GM12891 (cell line): ENCODE measurements at places on chromosomes 5 and 9.

GRCh38 chr5:123722451-123722850, 210.5 kb downstream of the CSNK1G3 start:
- no peak for DNase-seq

GRCh38 chr9:107190061-107190935, 92.8 kb upstream of the RAD23B start:
- no peak for DNase-seq

DNA sequence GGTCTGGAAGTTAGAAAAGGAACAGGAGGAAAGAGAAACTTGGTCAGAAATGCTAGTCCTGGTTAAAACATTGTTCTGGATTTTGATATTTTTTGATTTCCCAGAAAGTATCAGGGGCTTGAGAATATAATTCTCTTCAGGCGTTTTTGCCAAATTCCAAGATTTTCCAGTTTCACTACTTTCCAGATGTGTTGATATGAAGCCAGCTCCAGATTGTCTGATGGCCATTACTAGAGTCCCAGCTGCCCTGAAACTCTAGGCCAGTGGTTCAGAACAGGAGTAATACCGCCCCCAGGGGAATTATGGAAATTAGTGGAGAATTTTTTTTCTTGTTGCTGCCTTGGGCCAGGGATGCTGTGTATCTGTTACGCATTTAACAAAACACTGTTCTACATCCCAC, 88.6 kb downstream of the KCNN2 start:
- no peak for DNase-seq

DNA sequence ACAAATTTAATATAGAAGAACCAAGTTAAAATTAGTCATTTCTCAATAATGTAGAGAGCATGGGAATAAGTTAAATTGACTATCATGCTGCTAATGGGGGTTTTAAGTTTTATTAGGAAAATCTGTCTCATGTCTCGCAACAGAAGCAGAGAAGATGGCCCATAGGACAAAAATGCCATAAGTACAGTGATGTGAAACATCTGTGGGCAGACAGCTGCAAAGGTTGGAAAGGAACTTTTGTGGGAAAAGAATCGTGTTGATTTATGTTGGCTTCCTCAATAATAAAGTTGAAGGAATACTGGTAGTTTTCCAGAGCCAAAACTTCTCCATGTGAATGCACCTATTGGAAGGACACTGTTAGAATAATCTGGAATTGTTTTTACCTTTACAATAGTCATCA, 44.8 kb downstream of the VCAN start:
- no peak for DNase-seq

DNA sequence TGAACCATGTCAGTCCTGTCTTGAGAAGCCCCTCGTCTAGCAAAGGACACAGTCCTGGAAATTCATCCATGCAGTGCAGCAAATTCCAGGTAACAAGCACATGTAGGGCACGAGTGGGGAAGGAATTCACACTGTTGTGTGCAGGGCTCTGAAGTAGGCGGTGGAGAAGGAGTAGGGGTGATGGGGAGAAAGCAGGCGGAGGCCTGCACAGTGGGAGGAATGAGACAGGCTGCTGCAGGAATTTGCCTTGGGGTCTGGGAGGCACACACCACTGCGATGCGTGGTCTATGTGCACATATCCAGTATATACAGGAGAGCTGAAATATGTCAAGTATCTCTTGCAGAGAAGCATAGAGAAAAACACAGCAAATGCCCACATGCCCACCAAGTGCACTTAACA, 249.2 kb upstream of the IRX2 start:
- DNase-seq: no peak

DNA sequence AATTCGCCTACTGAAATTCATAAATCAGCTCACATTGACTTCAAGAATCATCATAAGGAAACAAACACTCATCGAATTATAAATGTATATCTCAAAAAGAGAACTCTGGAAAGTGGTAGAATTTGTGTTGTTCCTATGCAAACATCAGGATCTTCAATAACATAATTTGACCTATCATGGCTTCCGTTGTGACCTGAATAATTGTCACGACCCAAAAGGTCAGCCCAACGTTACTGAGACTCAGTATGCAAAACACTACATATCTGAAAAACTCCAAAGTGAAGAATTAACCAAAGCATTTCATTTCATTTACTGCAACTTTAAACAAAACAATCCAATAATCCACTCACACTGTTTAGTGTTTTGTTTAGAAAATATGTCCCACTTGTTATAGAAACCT, 1.2 kb downstream of the RAPGEF6 start:
- no peak for DNase-seq
